Stimulated activated CD8-positive, alpha-beta memory T cell treated with anti-CD3 and anti-CD28 coated beads, Interleukin-2, amount 100 ng/mL, for 1 hour (primary cell): ENCODE measurements at places on chromosomes 11 and 22.

DNA sequence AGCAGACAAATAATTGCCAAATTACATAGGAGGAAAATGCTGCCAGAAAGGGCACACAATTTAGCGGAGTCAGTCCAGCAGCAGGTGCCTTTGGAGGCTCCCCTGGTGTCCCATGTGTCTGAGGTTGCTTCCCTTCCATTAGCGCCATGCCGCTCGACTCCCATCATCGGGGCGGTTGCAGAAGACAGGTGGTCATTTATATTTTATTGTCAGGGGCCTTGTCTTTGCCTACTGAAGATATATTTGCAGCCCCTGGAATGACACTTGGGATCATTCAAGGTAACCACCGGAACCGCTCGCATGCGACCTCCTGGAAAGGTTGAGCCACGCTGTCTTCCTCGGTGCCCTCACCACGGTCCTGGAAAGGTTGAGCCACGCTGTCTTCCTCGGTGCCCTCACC, 298.3 kb downstream of the TBC1D22A start:
- no peak for DNase-seq

GRCh38 chr11:68206211-68206610, 6.9 kb downstream of the KMT5B start:
- no peak for DNase-seq

DNA sequence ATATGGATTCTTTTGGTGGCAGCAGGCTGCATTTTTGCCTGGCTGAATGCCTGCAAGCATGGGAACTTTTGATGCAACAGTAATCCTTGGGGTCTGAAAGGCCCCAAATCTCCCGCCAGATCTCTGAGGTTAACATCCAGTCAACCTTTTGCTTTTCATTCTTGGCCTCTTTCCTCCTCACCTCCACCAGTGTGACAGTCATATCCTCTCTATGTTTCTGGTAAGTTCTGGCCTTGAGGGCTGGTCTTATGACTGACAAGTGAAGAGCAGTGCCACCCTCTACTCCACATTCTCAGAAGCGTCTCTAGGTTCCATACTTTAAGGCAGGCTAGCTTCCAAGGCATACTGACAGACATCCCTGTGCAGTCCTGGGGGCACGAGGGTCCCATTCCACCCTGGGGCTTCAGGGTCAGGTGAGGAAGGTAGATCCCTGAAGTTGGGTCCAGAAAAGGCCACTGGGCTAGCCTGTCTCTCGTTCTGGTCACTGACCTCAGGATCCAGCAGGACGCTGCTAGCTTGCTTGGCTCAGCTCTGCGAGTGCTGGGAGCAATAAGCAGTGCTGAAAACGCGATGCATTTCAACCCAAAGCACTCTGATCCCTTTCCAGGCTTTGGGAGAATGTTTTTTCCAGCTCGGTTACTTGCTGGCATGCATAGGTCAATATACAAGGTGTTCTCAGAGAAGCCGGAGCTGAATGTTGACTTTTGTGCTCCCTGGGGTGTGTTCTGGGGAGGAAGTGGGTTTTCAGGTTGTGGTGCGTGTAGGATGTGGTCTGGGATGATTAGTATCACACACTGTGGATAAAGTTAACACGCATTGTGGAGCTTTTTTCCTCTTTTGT, 75.2 kb downstream of the PTPRJ start:
- DNase-seq: peak; percentile 6

DNA sequence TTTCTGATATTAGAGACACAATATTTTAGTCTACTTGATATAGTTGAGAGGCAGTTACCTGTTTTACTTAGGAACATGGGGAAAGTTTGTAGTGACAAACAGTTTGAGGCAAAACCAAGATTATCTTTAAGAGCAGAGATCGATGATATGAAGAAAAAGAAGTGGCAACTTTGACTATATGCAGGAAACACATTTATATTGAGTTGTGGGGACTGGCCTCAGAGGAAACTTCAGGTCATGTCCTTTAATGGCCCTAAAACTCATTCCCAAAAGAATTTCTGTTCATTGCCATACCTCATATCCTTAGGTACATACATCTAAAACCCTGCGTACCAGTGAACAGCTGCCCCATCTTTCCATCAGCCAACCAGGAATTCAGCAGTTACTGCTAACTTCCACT, 4.5 kb downstream of the HBG1 start:
- DNase-seq: no peak

DNA sequence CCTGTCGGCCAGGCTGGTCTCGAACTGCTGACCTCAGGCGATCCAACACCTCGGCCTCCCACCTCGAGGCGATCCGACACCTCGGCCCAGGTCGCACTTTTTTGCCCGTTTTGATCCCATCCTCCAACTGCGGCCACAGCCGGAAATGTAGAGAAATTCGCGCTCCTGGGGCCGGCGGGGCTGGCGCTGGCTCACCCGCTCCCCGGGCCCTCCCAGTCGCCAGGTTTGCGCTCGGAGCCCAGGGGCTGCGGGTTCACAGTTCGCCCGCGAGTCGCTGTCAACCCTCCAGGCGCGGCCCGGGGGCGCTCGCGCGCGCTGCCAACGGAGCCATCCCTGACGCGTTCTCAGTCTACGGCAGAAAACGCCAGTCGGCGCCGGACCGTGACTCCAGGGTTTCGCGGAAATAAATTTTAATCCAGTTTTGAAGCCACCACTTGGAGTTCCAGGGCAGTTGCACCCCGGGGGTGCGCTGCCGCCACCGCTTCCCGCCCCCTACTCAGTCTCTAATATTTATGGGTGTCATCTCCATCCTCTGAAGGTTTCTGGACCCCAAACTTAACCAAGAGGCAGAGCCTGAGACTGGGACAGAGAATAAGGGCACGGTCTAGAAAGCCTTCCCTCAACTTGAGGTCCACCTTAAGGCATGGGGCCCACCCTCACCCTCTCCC, 1.5 kb upstream of the KLHDC7B start:
- DNase-seq: peak; percentile 74

DNA sequence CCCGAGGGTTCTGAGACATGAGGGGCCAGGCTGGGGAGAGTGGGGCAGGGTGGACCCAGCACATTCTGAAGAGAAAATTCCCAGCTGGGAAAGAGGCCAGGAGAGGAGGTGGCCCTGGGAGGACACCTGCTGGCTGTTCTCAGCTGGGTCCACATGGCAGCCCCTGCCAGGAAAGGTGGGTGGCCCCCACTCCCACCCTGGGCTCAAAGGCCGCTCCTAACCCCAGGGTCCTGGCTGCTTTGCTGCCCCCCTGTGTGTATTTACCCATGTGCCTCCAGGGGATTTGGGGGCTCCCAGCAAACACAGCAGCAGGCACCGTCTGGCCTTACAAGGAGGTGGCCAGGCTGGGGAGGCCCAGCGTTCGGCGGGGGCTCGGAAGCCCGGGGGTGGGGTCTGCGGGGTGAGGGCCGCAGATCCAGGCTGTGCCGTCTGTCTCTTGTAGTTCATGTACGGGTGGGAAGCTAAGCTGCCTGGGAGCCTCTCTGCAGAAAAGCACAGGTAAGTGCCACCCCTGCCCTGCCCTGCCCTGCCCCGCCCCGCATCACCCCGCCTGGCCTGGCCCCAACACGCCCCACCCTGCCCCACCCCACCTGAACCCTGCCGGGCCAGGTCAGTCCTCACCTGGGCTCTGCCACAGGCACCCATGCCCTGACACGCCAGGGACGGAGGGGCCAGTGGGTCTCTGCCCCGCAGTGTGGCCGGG, 10.6 kb downstream of the MUC5B start:
- no peak for DNase-seq

DNA sequence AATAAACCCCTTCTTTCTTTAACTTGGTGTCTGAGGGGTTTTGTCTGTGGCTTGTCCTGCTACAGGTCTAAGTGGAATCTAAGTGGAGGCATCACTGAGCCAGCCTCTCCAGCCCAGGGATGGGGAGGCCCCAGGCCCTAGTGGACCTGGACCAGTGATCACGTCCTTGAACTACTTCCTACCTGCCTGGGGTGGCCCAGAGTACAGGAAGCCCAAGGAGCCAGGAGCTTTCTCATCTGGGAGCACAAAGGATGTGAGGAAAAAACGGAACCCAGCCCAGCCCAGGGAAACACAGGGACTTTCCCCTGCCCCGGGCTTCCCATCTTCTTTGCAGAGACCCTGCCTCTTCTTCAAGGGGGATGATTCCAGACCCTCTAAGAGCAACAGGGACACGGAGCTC, 3.5 kb upstream of the CD5 start:
- no peak for DNase-seq

GRCh38 chr22:38028344-38029130, 28.7 kb upstream of the PICK1 start:
- DNase-seq: no peak

DNA sequence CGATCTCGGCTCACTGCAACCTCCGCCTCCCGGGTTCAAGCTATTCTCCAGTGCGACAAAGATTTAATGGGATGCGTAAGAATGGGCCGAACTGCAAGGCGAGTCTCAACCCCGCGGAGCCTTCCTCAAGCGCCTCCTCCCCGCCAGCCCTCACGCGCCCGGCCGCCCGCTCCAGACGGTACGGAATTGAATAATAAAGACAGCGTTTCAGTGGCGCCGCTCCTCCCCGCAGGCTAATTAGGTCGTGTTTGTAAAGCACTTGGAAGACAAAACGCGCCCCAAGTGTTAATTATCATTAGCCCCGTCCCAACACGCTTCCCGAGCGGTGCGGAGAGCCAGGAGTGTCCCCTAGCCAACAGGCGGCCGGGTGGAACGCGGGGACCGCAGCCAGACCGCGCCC, 192.0 kb downstream of the BUD13 start:
- DNase-seq: no peak

DNA sequence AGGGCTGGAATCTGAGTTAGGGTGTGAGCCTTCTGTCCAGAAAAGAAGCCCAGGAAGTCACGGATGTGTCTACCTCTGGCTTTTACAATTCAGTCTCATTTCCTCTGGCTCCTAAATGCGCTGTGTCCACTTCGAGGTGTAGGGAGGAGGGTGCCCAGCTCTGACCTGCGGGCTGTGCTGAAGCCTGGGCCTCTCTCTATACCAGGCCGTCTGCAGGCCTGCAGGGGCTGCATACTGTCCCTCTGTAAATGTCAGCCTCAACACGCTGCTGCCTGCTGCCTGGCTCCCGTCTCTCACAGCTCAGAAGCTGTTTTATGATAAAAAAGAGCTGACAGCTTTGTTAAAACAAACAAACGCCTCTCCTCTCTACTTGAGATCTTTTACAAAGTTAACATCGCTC, 14.5 kb downstream of the ARVCF start:
- DNase-seq: no peak

GRCh38 chr11:128501632-128502549, 85.5 kb downstream of the ETS1 start:
- DNase-seq: no peak

GRCh38 chr11:125954123-125954944, 8.5 kb downstream of the VSIG10L2 start:
- no peak for DNase-seq

GRCh38 chr11:44926036-44926435, 24.6 kb downstream of the TP53I11 start:
- DNase-seq: no peak

DNA sequence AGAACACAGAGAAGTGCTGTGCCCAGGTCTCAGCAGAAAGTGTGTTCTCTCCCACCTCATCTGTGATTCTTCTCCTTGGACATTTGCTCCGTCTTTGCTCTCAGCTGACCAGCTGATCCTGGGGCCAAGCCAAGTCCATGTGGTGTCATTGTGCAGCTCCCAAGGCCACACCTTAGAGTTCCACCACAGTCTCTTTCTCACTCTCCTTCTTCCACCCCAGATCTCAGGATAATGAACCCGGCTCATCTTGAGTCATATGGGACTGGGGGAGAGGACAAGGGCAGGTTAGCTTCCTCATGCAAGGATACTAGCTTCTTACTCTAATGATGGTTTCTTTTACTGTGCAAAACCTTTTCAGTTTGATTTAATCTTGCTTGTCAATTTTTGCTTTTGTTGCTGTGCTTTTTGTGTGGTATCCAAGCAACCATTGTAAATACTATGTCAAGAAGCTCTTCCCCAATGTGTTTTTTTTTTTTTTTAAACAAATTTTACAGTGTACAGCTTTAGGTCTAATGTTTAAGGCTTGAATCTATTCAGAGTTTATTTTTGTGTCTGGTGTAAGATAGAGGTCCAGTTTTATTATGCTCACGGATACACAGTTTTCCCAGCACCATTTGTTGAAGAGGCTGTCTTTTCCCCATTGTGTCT, 75.0 kb upstream of the OR4B1 start:
- DNase-seq: no peak

GRCh38 chr11:40987776-40988435, 471.5 kb downstream of the LRRC4C start:
- DNase-seq: no peak

DNA sequence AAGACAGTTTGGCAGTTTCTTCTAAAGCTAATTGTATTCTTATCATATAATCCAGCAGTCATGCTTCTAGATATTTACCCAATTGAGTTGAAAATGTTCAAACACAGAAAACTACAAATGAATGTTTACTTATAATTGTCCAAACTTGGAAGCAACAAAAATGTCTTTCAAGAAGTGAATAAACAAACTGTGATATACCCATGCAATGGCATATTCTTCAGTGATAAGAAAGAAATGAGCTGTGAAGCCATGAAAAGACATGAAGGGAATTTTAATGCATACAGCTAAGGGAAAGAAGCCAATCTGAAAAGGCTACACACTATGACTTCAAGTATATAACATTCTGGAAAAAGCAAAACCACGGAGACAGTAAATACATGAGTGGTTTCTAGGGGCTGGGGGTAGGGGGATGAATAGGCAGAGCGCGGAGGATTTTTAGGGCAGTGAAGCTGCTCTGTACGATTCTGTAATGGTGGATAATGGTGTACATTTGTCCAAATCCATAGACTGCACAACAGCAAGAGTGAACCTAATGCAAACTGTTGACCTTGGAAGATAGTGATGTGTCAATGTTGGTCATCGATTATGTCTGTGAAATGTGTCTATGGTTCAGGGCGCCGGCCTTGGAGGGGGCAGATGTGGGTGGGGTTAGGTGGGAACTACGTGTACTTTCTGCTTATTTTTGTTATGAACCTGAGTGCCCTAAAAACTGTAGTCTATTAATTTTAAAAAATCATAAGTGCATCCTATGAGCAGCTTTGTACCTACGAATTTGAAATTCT, 424.9 kb downstream of the TBC1D22A start:
- DNase-seq: no peak

- DNase-seq: peak; percentile 20
Measured at GRCh38 chr11:45105233-45105983, 41.0 kb upstream of the PRDM11 start.

- no peak for DNase-seq
Measured at GRCh38 chr11:33912405-33913361, 20.8 kb upstream of the LMO2 start.

- no peak for DNase-seq
Measured at GRCh38 chr22:49522582-49523373, 304.9 kb downstream of the BRD1 start.

DNA sequence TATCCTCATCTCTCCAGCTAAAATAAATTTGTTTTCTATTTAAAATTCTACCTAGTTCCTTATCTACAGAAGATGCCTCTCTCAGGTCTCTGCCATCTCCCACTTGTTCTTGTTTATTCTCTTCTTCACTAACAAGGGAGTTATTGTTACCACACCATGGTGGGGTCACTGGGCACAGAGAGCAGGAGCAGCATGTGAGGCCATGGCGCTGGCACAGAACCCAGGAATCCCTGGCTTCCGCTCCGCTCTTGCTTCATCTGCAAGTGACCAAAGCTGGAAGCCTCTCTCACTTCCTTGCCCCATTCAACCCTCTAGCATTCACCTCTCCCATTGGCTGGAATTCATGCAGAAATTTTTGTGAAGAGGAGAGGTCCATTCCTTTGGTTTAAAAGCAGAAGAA, 190.7 kb upstream of the NCAM1 start:
- DNase-seq: no peak
